ENCODE measurements at places on chromosomes 7 and 10. TPM values are rescaled to one million over a fixed set of nuclear protein-coding genes. Genes with fewer than 3 reads are reported as not detected.
A peak's percentile ranks its signal among the peaks of the same experiment; 100 is the strongest.

The RASA4B gene
- 116 TPM for polyA plus RNA-seq

GRCh38 chr7:155893664-155894063 is 81.4 kb upstream of the SHH start:
- DNase-seq: no peak

- DNase-seq: no peak
Observed at GRCh38 chr10:97119058-97119745, 66.6 kb downstream of the SLIT1 start.

- peak; percentile 36 for DNase-seq
Observed at GRCh38 chr7:140631602-140632001, 9.0 kb downstream of the DENND2A start.

GRCh38 chr10:128398118-128398517 is 271.9 kb upstream of the MKI67 start:
- no peak for DNase-seq

DNA sequence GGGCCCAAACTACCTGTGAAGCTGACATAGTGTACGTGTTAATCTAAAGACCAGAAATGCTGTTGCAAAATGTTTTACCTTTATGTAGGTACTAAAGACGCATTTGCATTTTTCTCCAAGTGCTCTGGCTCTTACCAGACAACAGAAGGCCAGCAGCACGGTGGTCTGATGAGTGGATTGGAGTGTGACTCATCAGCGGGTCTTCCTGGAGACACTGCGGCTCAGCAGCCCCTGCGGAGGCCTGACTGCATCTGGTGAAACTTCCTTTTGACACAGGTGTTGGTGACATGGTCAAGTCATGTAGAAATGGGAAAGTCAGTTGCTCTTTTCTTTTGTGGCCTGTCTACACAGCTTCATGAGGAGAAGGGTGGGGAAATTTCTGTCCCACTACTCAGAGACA is 723.6 kb downstream of the INHBA start:
- DNase-seq: no peak

Measured in psoas muscle (tissue), 8 donors.